ENCODE measurements at places on chromosomes 6 and 20.
A peak's percentile ranks its signal among the peaks of the same experiment; 100 is the strongest.

DNA sequence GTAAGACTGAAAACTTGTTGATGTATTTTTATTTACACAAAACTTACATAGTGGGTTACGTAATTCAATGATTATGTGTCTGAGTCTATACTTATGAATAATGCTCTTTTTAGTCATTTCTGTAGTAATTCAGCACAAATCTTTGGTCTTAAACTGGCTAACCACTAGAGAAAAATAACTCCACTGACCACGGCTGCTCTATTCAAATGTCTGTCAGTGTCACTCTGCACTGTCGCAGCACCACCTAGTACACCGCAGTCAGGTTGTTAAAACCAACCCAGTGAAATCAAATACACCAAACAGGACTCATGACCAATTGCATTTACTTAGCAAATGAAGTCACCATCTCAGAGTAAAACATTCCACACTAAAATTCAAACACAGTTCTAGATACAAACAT is 93.5 kb upstream of the CCDC28A start:
- H3K27me3 ChIP-seq, result no peaks in the 10 kb centered on the region
- ATAC-seq, result no peak
- no peaks in the 10 kb centered on the region for H3K36me3 ChIP-seq

DNA sequence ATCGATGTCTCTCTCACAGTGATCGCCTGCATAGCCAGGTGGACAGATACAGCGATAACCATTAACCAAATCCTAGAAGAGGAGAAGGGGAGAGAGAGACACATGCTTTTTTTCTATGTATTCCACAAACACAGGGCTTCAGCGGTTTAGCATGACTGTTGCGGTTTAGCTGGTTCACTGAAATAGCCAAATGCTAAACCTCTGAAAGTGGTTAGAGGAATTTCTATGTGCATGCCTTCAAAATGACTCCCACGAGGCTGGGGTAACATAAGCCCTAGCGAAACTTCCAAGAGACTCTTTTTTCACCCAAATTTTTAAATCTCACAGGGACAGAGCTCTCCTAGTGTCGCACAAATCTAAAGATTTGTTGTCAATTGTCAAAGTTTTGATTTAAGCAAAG is 25.1 kb downstream of the JAG1 start:
- peaks cover 86% of the 10 kb centered on the region for H3K36me3 ChIP-seq
- H3K27me3 ChIP-seq, result no peaks in the 10 kb centered on the region
- H3K4me3 ChIP-seq, result no peak overlapping the region
- no peak for ATAC-seq
- H3K27ac ChIP-seq, result no peak overlapping the region
- H3K4me1 ChIP-seq, result peaks cover 40% of the 10 kb centered on the region

- H3K27me3 ChIP-seq, result no peaks in the 10 kb centered on the region
- ATAC-seq, result peak; percentile 90
- peak overlapping the region; percentile 59 for H3K4me3 ChIP-seq
- no peaks in the 10 kb centered on the region for H3K4me1 ChIP-seq
These were observed 1.6 kb downstream of the MARCKS start for GRCh38 chr6:113858480-113859348.

GRCh38 chr6:138099832-138100231 is 7.4 kb downstream of the PERP start:
- no peaks in the 10 kb centered on the region for H3K27me3 ChIP-seq
- H3K36me3 ChIP-seq, result peaks cover 16% of the 10 kb centered on the region
- no peak overlapping the region for H3K4me3 ChIP-seq
- ATAC-seq, result no peak
- H3K27ac ChIP-seq, result no peak overlapping the region

GRCh38 chr20:63950701-63951397 is 5.4 kb downstream of the UCKL1 start:
- peak overlapping the region; percentile 37 for H3K4me3 ChIP-seq
- peaks cover 96% of the 10 kb centered on the region for H3K4me1 ChIP-seq
- H3K27ac ChIP-seq, result peak overlapping the region; percentile 81

Data from gastroesophageal sphincter (tissue), 4 donors.